Suppressor macrophage treated with lipopolysaccharide for 4 hours (primary cell): ENCODE measurements at places on chromosomes 2 and 18.

- DNase-seq: no peak
Observed at GRCh38 chr18:36402765-36403396, 105.4 kb downstream of the FHOD3 start.

- no peak for DNase-seq
Observed at GRCh38 chr2:48770181-48770580, 14.7 kb upstream of the LHCGR start.

- no peak for DNase-seq
Observed at GRCh38 chr2:29382486-29382885, 267.3 kb downstream of the CLIP4 start.

- no peak for DNase-seq
Observed at GRCh38 chr2:154532004-154532403, 166.5 kb upstream of the KCNJ3 start.

DNA sequence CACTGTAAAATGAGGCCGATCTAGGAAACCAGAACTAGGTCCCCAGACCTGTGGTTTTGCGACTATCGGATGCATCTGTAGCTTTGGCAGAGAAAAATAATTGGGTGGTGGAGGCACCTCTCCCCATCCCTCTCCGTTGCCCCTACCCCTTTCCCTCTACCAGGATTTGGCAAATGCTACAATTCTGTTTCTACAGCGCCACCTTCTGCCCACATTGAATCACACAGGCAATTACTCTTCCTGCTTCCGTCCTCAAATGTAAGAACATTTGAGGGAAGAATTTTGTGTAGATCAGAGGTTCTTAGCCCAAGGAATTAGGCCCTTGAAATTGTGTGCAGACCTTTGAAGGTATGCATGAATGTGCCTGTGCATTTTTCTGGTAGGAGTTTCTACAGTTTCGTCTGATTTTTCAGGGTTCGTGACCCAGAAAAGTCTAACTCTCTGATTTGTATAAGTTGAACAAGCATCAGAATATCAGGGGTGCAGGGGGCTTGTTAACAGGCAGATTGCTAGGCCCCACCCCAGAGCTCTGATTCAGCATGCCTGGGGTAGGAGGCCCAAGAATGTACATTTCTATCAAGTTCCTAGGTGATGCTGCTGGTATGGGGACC, 11.2 kb downstream of the ATP6V1B1 start:
- peak; percentile 71 for DNase-seq

- DNase-seq: no peak
Observed at GRCh38 chr2:120559401-120559800, 176.3 kb upstream of the GLI2 start.

DNA sequence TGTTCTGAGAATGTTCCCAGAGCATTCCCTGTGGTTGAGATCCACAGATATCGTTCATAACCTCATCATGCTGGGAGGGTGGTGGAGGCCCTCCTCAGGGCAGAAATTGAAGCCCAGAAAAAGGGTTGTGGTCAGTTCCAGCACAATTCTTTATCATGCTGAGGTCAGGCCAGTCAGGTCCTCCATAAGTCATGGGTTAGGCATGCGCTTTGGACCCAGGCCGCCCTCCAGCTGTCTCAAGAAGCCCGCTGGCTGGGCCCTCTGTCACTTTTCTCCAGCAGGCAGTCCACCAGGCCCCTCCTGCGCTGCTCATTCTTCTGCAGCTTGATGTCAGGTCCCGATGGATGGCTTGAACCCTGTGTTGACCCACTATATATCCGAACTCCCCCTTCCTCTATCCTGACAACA, 151.1 kb upstream of the NT5C1B start:
- DNase-seq: no peak

DNA sequence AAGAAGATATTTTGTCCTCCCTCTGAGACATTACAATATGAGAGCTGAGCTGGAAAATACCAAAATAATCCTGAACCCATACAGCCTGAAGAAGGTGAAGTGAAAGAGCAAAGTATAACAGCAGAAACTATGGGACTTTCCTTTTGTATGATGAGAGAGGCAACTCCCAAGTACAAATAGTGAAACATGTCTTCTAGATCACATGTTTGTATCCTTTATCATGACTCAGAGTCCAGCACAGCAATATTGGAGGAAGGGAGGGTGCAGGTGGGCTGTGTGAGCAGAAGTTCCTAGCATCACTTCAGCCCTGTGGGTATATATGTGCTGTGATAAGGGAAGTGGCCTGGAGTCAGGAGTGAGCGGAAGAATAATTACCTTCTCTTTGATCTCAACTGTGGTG, 265.6 kb upstream of the NRXN1 start:
- DNase-seq: no peak

- no peak for DNase-seq
Observed at GRCh38 chr2:25879133-25879730, 945 bp upstream of the ASXL2 start.

GRCh38 chr18:75142677-75143076, 66.3 kb downstream of the PTGR3 start:
- no peak for DNase-seq

DNA sequence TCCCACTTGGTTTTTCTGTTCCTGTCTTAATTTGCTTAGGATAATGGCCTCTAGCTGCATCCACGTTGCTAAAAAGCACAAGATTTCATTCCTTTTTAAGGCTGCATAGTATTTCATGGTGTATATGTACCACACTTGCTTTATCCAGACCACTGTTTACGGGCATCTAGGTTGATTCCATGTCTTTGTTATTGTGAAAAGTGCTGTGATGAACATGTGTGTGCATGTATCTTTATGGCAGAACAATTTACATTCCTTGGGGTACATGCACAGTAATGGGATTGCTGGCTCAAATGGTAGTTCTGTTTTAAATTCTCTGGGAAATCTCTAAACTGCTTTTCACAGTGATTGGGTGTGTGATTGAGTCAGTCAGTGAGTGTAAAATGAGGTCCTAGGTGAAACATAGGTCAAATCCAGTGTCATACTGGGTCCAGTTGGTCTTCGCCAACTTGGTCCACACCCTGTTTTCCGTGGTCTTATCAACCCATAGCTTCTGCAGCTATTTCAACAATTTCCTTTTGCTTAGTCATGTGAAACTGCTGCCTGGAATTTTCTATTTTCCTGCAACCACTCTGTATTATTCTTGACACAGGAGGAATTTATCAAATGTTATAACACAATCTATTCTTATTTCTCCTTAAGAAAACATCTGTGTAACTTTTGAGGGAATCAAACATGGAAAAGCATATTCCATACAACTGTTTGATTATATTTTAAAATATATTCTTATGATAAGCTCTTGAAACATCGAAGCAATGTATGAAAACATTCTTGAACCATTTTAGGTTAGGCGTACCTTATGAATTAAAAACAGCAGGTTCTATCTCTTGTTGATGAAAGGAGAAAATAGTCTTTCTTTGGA, 82.9 kb downstream of the ADCYAP1 start:
- DNase-seq: no peak

DNA sequence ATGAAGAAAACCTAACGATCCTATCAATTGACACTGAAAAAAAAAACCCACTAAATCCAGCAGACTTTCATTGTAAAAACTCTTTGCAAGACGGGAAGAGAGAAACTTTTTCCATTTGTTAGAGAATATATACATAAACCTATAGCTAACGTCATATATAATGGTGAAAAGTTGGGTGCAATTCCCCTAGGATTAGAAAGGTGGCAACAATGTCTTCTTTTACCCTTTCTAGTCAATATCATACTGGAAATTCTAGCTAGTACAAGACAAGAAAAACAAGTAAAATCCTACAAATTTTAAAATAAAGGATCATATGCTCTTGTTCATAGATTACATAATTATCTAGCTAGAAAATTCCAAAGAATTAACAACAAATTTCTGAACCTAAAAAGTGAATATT, 1596.5 kb upstream of the LRRTM1 start:
- DNase-seq: no peak

GRCh38 chr2:172427256-172427989, at the start of gene ITGA6:
TSS of gene ITGA6 (plus strand) at chr2:172427586.
- peak; percentile 71 for DNase-seq

- no peak for DNase-seq
Observed at GRCh38 chr2:210454336-210454735, 22.2 kb downstream of the LANCL1 start.

GRCh38 chr2:66714610-66715009, 279.7 kb downstream of the MEIS1 start:
- DNase-seq: no peak

DNA sequence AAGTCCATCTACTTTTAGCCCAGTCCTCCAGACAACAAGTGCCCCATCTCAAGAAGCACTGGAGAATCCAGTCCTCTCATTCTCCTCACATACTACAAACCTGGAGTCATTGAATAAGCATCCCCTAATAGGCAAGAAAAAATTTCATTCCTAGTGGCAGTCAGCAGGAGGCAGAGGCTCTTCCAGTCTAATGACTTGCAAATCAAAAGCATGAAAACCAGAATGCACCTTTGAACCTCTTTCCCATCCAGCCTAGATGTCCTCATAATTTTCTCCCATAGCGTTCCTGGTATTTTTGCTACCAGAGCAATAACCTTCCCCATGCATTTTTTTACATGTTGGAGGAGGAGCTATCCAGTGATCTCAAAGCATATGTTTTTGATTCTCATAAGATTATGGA, 252.6 kb downstream of the TTC32 start:
- DNase-seq: no peak

GRCh38 chr2:191678437-191679100, 633 bp downstream of the NABP1 start:
- peak; percentile 88 for DNase-seq

DNA sequence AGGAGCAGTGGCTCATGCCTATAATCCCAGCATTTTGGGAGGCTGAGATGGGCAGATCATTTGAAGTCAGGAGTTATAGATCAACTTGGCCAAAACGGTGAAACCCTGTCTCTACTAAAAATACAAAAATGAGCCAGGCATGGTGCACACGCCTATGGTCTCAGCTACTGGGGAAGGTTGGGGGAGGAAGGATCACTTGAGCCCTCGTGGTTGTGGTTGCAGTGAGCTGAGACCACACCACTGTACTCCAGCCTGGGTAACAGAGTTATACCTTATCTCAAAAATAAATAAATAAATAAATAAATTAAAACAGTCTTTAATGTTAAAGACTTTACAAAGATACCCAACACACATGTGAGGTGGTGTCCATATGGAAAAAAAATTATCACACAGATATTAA, 134.0 kb downstream of the C2orf74 start:
- DNase-seq: no peak

- no peak for DNase-seq
Observed at GRCh38 chr18:45780568-45780967, 44.9 kb upstream of the SIGLEC15 start.

- no peak for DNase-seq
Observed at GRCh38 chr2:82182270-82182669, 1877.7 kb upstream of the LRRTM1 start.

DNA sequence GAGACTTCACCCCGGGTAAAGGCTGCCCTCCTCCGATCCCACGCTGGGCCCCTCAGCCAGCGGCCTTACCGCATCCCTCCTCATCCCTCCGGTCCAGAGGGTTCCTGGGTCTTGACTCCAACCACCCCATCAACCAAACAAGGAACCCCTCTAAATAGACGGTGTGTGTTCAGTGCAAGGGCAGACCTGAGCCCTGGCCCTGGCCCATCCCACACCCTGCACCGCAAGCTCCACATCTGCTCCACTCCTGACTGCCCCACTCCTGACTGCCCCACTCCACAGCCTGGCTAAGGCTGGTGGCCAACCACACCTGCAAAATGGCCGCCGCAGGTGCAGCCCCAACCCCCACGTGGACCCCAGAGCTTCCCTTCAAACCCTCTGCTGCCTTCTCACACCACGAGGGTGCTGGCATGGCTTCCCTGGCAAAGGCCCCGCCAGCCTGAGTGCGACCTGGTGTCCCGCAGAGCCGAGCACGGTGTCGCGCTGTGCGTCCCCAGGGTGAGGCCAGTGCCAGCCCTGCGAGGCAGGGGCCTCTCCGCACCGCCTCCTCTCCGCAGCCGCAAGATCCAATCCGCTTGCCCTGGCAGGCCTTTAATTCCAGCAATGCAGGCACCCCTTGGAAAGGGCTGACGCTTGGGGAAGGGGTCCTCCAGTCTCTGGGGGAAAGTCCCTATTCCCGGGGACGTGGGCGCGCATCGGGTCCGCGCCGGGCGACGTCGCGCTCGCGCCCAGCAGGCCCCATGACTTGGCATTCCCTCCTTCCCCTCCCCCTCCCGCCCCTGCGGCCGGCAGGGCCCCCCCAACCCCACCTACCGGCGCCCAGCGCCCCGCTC, 1.5 kb downstream of the KIF1A start:
- no peak for DNase-seq

DNA sequence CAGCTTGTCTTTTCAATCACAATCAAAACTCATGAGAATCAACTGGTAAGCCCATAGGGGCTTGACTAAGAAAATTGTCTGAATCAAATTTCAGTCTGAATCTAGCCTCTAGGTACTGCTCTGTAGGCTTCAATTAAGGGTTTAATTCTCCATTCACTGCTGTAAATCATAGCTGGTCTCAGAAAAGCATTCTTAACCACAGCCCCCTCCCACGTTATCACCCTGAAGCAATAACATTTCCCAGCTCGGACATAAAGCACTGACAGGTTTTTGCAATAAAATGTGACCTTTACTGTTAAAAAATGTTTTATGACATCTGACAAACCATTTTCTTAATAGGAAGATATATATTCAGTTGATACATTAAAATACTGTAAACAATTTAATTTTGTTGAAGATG, 55.0 kb downstream of the LRP1B start:
- DNase-seq: no peak

DNA sequence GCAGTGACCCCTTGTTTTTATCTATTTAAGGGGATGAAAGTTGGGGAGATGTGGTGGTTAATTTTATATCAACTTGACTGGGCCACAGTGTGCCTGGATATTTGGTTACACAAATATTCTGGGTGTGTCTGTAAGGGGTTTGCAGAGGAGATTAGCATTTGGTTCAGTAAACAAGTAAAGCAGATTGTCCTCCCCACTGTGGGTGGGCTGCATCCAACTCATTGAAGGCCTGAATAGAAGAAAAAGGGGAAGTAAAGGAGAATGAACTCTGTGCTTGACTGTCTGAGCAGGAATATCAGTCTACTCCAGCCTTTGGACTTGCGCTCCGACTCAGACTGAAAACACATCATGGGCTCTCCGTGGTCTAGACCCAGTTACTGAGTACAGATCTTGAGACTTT, 80.9 kb downstream of the GCA start:
- no peak for DNase-seq

- no peak for DNase-seq
Observed at GRCh38 chr2:177053038-177053437, 159.6 kb upstream of the HNRNPA3 start.

DNA sequence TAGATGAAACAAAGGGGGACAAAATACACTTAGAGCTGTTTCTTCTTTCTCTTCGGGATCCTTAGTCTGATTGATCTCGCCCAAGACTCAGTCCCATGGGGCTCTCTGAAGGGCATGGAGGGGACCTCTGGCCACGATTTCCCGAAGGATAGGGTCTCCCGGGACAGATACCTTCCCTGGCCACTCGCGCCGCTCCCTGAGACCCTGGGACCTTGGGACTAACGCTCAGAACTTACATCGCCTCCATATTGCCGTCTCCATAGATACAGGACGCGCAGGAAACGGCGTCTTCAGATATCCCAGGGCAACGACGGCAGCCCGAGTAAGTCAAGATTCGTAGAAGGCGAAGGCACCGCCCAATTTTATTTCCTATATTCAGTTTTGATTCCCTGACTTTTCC, at the start of gene CFAP65:
CFAP65 (minus strand) TSS at position 265 of the 400 bp plus-strand sequence. CDS start 2,468 bp downstream, outside the sequence.
- DNase-seq: peak; percentile 21
